IMR-90 (cell line): ENCODE measurements at places on chromosomes 12 and 14. TPM values are rescaled to one million over a fixed set of nuclear protein-coding genes. Genes with fewer than 3 reads are reported as not detected.

DNA sequence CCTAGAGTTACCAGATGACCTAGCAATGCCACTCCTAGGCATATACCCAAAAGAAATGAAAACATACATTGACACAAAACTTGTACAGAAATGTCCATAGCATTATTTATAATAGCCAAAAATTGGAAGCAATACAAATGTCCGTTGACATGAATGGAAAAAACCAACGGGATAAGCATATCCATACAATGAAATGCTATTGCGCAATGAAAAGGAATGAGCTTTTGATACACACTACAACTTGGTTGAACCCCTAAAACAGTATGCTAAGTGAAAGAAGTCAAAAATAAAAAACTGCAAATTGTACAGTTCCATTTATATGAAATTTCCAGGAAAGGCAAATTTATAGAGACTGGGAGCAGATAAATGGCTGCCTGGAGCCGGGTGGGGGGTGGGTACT, 90.6 kb upstream of the G2E3 start:
- no peak for DNase-seq

DNA sequence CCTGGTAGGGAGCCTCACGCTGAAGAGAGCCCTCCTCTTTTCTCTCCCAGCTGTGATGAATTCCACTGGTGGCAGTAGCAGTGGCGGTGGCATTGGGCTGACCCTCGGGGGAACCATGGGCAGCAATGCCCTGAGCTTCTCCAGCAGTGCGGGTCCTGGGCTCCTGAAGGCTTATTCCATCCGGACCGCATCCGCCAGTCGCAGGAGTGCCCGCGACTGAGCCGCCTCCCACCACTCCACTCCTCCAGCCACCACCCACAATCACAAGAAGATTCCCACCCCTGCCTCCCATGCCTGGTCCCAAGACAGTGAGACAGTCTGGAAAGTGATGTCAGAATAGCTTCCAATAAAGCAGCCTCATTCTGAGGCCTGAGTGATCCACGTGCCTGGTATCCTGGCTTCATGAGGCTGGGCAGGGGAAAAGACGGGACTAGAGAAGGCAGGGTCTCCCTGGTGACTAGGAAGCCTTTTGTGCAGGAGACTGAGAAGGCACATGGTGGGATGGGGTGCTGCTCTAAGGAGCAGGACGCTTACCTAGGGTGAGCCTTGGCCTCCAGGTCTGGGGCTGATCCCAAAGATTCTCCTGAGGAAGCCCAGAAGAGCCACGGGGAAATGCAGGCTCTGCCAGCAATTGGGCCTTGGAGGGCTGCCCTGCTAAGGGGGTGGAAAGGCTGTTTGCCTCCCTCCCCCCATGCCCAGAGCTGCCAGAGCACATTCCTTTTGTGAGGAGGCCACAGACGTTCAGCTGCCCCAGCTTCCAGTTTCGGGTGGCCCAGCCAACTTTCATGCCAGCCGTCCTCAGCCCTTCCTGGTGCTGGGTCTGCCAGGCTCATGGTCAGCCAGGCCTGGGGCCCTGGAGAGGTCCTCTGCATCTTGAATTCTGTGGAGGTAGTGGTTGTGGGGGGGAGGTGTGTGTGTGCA, 15.8 kb downstream of the KRT7 start:
- DNase-seq = no peak

DNA sequence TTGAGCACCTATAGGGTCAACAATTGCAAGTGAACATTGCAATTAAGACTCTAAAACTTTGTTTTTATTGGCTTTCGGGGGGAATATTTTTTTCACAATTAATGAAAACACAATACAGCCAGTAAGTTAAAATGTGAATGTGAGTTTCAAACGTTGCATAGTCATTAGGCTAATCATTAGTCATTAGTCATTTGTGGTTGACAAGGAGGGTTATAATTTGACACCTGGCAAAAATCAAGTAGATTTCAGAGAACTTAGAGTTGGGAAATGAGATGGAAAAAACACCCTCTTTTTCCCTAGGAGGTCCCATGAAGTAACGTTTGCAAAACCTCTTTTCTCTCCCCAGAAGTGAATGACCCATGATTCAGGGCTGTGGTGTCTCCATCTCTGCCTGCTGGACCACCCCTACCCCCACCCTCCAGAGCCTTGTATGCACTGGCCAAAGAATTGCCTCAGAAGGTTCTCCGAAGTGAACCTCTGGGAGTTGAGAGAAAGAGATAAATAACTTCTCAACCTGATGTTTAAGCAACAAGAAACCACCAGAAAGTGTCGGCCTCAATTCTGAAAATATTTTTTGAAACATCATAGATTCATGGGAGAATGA, 196.3 kb downstream of the PAX9 start:
- DNase-seq = no peak

GRCh38 chr14:69375722-69376121, 22.4 kb downstream of the ERH start:
- DNase-seq = no peak

DNA sequence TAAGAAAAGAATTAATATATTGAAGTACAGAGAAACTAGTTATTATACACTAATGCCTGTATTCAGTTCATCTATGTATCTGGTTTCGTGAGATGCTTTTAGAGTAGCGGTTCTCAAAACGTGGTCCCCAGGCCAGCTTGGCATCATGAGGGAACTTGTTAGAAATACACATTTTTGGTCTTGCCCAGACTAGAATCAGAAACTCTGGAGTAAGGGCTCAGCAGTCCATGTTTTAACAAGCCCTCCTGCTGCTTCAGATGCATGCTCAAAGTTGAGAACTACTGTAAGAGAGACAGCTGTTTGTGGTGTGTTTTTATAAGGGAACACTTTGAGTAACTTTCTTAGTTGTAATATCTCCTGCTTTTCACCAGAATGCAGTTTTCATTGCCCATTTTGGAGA, 18.1 kb downstream of the GPATCH2L start:
- no peak for DNase-seq

DNA sequence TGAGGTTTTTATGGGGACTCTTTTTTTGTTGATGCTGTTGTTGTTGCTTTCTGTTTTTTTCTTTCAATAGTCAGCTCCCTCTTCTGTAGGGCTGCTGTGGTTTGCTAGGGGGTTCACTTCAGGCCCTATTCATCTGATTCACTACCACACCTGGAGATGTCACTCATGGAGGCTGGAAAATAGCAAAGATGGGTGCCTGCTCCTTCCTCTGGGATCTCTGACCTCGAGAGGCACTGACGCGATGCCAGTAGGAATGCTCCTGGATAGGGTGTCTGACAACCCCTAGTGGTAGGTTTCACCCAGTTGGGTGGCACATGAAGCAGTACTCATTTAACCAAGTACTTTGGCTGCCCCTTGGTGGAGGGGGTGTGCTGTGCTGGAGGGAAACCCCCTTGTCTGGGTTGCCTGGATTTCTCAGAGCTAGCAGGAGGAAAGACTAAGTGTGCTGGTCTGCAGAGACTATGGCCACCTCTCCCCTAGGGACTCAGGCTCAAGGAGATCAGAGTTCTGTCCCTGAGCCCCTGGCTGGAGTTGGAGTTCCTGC, 745.5 kb downstream of the TMTC2 start:
- DNase-seq = no peak

DNA sequence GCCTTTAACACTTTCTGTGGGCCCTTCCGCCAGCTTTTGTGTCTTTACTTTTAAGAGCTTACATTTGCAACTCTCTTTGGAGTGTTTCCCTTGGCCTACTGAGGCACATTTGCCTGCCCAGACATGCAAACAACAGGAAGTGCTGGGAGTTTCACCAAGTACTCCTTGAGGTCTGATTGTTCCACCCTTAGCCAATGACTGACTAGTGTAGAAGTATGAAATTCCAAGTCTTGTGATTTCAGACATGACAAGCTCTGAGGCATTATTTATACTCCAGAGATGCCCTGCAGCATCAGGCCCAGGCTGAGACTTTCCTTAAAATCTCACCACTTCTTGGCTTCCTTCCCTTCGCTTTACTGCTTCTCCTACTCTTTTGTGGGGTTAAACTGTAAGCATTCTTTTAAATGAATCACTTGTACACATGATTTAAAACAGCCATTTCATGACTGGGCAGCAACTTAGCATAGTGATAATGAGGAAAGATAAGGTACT, 174.1 kb downstream of the SLC6A15 start:
- peak; percentile 43 for DNase-seq

DNA sequence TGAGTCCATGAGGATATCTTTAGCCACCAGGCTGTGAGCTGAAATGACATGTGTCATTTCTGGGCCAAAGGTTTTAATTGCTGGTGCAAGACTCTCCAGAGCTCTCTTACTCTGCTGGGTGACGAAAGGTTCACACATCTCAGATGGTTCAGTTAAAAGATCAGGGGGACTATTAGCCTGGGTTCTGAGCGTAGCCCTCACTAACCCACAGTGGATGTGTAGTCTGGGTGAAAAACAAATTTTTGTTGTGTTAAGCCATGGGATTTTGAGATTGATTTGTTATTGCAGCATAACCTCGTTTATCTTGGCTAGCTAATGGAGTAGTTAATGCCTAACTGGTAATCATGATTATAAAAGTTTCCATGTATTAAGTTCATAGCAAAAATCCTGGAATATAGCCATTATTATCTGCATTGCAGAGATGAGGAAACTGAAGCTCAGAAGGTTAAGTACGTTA, 251.5 kb downstream of the RMST start:
- no peak for DNase-seq

HCAR2 gene
- not detected in 2 replicates for total RNA-seq

- DNase-seq = peak; percentile 89
Observed at GRCh38 chr14:20455355-20456300, 602 bp downstream of the APEX1 start.

GRCh38 chr12:103677341-103677740, 90.3 kb downstream of the STAB2 start:
- no peak for DNase-seq

DNA sequence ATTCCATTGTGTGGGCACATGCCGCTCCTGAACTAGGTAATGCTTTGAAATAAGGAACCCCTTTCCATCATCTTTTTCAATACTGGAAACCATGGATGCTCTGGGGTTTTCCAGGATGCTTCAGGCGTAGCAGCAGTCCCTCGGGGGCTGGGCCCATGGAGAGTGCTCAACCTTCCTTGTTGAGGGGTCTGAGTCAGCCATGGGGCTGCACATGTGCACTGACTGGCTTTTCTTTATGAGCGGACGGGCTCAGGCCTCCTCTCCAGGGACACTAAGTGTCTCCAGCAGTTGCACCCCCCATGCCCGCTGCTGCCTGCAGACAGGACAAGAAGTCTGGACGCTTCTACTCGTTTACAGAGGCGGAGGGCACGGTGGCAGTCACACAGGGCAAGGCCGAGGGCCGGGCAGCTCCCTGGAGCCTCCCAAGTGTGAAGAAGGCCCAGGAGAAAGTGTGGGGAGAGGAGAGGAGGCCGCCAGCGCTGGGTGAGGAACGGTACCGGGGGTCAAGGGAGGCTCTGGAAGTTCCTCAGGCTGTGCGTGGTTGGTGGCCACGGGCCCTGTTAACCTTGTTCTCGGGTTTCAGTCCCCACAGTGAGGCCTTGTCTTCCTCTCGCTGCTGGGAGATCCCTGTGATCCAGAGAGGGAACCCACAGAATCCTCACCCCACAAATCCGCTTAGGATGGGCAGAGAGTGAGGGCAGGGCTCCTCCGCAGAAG, 51.2 kb downstream of the TEAD4 start:
- DNase-seq = no peak

DNA sequence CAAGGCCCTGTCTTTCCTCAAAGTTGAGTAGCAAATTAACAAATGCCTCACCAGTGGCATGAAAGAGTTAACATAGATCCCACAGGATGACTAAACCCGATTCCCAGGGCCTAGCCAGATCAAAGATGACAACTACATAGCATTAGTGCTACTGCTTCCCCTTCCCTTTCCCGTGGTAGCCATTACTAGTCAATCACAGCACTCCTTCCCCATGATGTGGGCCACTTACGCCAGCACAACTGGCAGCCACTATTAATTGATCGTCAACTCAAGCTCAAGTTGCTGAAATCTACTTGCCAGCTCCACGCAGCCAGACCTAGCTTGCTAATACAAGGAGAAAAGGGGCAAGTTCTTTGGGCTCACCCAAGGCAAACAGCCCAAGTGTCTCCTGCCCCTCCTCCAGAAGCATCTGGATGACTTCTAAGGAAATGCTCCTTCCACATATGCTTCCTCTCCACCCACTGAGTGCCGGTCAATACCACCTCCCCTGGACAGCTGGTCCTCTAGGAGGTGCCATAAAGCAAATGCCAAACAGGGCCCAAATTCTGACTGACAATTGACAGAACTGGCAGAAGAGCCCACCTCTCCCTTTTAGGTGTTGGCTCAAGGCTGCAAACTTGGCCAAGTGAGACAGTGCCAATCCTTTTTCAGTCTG, 72.6 kb downstream of the NUAK1 start:
- DNase-seq = peak; percentile 47

CCDC85C gene
- 13.9 and 16.0 TPM in 2 replicates for total RNA-seq

PTGER2 gene
- 24.7 and 33.6 TPM in 2 replicates for total RNA-seq

GRCh38 chr14:76812093-76812421, 625 bp downstream of the ANGEL1 start:
- no peak for DNase-seq

DNA sequence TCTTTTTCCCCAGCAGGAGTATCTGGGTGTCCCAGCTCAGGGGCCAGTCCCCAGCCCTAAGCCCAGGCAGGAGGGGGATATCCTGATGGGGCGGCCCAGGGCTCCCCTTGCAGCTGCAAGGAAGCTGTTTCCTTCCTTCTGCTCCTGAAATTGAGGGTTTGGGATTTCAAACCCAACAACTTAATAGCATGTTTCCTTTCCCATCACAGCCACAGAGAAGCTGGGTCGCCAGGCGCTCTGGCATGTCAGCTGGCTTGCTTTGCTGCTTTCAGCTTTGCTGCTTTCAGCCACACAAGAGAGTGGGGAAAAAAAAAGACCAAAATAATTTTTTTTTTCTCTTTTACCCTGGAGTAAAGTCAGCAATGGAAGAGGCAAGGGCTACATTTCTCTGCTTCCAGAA, 30.0 kb downstream of the HVCN1 start:
- no peak for DNase-seq

- no peak for DNase-seq
Observed at GRCh38 chr12:6114476-6114870, 10.0 kb downstream of the VWF start.

GRCh38 chr14:87067061-87067460, 925.9 kb downstream of the GALC start:
- DNase-seq = no peak

- DNase-seq = no peak
Observed at GRCh38 chr12:2112401-2112800, 59.6 kb downstream of the CACNA1C start.
